ENCODE measurements at places on chromosomes 4 and X.

- DNase-seq: no peak
Measured at GRCh38 chrX:153669174-153669890, 4.3 kb downstream of the PNCK start.

- DNase-seq: no peak
Measured at GRCh38 chr4:47837094-47837907, 566 bp downstream of the CORIN start.

- DNase-seq: no peak
Measured at GRCh38 chr4:98267498-98267897, 6.3 kb downstream of the RAP1GDS1 start.

DNA sequence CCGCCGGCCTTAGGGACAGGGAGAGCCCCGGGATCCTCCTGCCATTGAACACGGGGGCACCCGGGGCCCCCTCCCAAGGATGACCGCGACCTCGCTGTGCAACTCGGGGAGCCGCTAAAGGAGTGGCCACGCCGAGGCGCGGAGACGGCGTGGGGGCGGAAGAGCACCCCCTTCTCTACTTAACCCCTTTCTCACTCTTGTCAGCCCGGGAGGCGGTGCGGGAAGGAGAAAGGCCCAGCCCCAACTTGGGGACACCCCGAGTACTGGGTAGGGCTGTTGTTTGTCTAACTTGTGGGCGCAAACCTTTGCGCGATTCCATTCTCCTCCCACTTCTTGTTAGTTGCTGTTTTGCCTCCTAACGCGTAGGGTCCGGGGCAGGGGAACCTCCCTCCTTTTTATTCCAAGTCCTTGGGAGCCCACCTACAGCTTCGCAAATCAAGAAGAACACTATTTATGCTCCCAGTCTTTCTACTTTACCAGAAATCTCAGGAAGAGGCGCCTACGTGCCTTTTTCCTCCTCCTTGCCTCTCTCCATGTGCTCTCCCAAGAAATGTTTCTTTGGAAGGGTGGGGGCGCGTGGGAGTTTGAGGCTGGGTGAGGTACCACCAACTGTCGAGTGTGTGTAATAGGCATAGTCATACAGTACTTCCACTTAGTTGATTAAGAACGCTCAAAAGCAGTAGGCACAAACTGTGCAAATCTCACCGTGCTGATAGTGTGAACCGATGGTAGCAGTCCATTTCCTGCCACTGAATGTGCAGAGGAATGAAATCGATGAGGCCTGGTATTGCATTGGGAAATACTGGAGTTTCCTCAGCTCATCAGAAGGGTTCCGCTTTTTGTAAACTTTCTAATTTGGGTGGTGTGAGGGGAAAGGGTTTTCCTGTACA, 813 bp downstream of the DIAPH2 start:
- peak; percentile 30 for DNase-seq

DNA sequence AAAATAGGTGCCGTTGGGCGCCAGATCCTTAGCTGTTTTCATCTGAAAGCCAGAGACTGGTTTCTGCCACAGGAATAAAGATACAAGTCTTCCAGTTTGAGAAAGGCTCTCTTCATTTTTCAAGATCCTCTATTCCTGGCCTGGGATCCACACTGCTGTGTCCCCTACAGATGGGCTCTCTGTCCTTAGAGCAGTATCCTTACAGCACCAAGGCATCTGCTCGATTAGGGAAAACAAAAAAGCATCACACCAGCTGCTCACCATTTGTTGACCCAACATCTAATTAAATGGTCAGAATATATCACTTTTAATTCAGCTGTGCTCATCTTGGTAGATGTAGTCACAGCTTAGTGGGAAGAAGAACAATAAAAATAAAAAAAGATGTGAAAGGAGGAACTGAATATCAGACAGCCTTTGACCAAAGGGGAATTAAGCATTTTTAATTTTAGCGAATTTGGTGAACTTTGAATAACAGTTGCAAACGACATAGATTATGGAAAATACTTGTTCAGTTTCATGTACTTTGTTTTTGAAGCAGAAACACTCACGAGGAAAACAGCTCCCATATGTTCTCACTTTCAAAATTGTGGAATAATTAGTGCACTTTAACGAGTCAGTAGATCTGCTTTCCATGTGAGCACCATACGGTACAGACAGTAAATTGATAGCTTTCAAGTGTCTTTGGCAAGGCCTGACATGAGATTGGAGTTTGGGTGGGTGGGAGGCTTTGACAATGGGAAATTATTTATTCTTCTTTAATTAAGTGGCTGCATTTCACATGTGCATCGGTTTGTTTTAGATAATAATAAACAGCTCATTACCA, 148.4 kb upstream of the CLNK start:
- no peak for DNase-seq

GRCh38 chr4:104829761-104830160, 316.9 kb upstream of the TET2 start:
- no peak for DNase-seq

- DNase-seq: peak; percentile 97
Measured at GRCh38 chrX:49039598-49040375, 3.4 kb downstream of the TFE3 start.

DNA sequence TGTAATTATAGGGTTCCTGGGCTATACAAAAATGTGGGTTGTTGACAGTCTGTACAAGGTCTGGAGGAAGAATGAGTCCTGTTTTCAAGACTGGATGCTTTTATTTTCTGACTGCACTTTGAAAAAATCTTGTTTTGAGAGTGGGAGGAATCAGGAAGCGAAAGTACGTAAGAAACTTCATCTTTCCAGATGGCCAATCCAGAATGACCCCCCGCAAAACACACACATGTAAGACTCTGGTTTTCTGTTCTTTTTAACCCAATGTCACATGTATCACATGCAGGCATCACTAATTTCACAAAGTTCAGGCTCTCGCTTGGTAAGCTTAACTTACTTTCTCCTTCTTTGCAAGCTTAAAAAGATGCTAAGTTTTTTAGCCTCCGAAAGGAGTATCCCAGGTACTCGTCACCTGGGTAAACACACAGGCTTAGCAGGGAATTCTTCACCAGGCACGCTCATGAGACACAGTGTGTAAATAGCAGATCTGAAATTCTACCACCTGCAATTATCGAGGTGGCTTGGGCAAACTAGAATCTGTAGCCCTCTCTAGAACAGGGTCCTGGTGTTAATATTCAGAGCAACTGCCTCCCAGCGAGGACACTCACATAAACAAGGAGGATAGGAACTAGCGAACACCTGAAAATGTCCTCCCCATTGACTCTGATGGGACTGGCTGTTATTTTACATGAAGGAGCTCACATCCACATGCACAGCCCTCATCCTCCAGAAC, 90.7 kb downstream of the NSUN7 start:
- peak; percentile 26 for DNase-seq

- DNase-seq: no peak
Measured at GRCh38 chrX:14027511-14028019, 2.1 kb downstream of the GEMIN8 start.
